ENCODE measurements at places on chromosomes 1 and 21.

- no peak for DNase-seq
Measured at GRCh38 chr21:31232344-31232743, 111.7 kb downstream of the TIAM1 start.

DNA sequence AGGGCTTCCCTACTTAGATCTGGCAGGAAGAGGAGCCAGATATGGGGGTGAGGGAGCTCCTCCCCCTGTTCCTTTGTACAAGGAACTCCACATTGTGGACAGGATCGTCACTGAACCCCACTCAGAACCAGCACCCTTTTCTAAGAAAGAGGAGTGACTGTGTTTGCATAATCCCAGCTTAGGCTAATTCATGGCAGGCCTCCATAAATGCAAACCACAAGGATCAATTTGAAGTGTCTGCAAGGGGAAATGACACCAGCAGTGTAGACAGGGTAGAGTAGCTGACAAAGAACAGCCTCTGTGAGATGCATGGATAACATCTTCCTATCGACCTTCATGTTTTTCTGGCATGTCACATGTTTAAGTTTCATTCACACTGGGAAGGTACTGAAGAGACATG, 11.7 kb downstream of the MX1 start:
- DNase-seq, result no peak

GRCh38 chr1:72435025-72435424, 152.7 kb upstream of the NEGR1 start:
- no peak for DNase-seq

DNA sequence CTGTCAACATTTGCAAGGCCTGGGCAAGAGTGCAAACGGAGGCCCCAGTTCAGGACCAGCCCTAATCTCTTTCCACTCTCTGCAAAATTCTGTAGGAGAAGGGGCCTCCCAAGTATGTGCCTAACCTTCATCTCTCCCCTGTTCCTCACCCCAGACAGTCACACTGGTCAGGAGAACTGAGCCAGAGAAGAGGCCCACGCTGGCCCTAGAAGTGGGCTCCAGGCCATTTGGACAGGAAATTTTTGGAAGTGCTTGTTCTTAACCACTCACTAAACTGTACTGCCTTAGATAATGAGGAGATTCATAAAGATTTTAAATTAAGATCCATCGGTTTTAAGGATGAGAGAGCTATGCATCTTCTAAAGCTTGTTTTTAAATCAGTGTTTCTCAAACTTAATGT, 129.7 kb upstream of the ADGRL2 start:
- DNase-seq, result no peak

DNA sequence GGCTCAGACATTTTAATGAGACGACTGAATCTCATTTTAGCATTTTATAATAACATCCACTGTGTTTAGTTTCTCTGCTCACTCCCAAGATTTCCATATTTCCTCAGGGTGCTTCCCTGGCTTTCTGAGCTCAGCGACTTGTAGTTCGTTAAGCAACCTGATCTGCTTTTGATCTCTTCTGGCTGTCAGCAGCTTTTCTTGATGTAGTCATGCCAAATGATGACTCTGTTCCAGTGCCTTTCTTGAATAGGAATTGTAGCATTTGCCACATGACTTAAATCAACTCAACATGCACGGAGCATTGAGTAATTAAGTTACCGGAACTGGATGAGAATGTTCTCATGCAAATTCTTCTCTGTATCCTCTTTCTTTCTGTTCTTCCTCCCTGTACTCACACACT, 246.1 kb downstream of the FMN2 start:
- no peak for DNase-seq

GRCh38 chr1:231103961-231104360, 57.9 kb upstream of the TRIM67 start:
- no peak for DNase-seq

- no peak for DNase-seq
Measured at GRCh38 chr1:181255270-181255929, 166.9 kb downstream of the IER5 start.

All from cortex of kidney (tissue), 1 donor.